Testis (tissue), 5 donors: ENCODE measurements at places on chromosomes 7 and 10. TPM values are rescaled to one million over a fixed set of nuclear protein-coding genes. Genes with fewer than 3 reads are reported as not detected.
A peak's percentile ranks its signal among the peaks of the same experiment; 100 is the strongest.

CPA2 gene
- 2.4 TPM for total RNA-seq

- no peak for DNase-seq
Observed at GRCh38 chr7:103348959-103349358, 1.5 kb downstream of the PSMC2 start.

LIPN gene
- not detected for total RNA-seq

- DNase-seq: peak; percentile 87
Observed at GRCh38 chr10:117174439-117175214, 22.7 kb upstream of the KCNK18 start.

DNA sequence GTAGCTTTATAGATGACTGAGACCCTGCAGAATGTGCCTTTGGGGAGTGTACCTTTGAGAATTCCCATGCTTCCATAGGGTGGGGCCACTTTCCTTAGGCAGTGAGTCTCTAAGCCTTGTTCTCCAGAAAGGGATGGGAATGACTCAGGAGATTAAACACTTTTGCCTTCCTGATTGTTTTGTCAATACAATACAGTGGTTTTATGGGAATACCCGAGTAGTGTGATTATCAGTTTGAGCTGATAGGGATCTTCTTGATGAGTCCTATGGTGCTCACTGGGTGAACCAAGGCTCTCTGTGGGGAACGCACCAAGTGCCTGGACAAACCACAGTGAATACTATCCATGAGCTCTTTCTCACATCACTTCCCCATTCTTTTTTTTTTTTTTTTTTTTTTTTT lies 6.3 kb downstream of the MYOF start:
- no peak for DNase-seq

GRCh38 chr7:29987811-29988317 lies 1.7 kb downstream of the SCRN1 start:
- DNase-seq: no peak

ZNF117 gene
- 43.5 TPM for total RNA-seq

DNA sequence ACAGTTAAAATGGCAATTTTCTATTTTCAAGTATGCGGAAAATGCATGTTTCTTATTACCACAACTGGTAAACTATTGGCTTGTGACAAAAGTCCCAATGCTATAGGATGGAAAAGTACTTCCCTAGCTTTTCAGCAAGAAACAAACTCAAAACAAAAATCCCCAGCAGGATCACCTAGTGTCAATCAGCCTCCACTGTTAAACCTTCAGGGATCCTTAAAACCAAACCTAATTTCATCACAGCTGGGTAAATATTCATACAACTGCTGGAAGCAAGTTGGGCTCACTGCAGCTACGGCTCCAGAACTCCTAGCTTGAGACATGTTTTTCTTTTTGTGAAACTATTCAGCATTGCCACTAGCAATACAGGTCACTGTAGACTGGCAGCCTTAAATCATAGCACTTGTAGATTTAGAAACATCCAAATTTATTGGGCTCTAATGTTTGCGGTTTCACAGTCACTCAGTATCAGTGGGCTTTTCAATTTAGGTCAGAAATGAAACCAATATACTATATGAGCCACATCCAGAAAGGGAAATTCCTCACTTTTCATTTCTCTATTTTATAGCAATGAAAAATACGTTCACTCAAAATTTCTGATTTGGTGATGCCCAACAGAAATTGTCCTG lies 145.2 kb upstream of the ANK3 start:
- no peak for DNase-seq

- peak; percentile 87 for DNase-seq
Observed at GRCh38 chr7:106153891-106154449, 41.9 kb upstream of the SYPL1 start.

HIPK2 gene
- total RNA-seq: 17.8 TPM

DNA sequence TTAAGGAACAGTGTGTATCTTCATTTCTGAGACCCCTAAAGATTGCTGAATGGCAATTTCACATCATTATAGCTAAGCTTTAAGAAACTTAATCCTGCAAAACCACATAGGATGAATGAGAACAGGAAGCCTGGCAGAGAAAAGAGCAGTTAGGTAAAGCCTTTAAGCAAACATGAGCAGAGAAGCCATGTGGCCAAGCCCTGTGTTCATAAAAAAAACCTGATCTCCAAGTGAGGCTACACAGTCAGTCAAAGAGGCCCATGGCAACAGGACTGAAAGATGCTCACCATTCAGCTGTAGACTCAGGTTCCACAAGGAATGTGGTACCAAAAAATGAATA lies 9.3 kb downstream of the LIPA start:
- no peak for DNase-seq

- DNase-seq: no peak
Observed at GRCh38 chr7:147861058-147861716, 729.4 kb upstream of the C7orf33 start.

SP8 gene
- total RNA-seq: 2.2 TPM

GRCh38 chr7:157936976-157937375 lies 600.2 kb downstream of the DNAJB6 start:
- no peak for DNase-seq

DNA sequence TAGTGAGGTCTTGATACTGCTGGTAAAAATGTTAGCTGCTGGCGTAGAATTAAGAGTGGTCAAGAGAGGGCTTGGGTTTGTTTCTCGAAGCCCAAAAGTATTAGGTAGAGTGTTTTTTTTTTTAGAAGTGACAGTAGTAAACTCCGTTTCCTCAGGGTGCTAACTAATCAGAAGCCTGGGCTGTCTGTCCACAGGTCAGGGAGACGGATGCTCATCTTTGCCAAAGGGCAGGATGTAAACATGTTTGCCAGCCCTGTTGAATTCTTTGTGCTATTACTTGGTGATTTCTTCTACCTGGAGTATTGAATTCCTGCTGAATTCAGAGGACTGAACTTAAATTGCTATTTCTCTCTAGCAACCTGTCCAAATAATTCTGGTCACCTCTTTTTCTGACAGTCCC lies 117.1 kb downstream of the SND1 start:
- DNase-seq: no peak

TBX20 gene
- 2.8 TPM for total RNA-seq

DNA sequence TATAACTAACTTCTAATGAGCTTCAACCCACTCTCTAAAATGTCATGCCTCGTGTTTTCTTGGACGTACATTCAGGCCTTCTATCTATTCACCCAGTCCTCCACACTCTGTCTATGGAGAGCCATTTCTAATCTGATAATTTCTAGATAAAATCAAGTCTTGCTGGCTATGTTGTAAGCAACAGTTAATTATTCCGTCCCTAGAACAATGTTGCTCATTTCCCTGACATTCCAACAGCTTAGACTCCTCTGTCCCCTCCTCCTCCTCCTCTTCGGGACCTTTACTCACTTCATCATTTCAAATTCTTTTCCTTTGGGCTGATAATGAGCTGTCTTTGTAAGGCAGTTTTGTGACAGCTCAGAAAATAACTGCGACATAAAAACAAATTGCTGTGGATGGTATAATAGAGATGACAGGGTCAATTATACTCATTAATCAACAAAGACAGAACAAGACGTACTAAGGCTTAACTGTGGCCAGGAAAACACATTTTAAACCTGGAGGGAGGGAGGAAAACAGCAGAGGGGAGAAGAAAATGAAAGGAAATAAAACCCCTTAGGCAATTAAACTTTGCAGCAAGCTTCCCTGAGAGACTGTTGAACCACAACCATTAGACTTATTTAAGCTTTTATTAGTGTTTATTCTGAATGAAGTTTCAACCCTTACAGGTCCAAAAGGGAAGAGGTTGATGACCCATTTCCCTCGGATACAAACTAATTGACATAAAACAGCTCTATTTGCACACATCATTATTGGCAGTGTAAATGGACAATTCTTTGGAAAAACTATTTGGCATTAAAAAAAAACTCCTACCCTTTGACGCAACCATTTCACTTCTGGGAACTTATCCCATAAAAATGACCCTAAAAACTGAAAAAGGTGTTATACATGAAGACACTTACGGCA lies 179.1 kb downstream of the SFMBT2 start:
- no peak for DNase-seq

- no peak for DNase-seq
Observed at GRCh38 chr7:83778073-83778443, 129.1 kb upstream of the SEMA3E start.

SPDYE6 gene
- total RNA-seq: 5.2 TPM

GRCh38 chr7:98797150-98797549 lies 72.7 kb downstream of the TMEM130 start:
- DNase-seq: no peak

XRCC2 gene
- 9.6 TPM for total RNA-seq

- DNase-seq: no peak
Observed at GRCh38 chr10:91885362-91886079, 23.8 kb downstream of the FGFBP3 start.

AP1S1 gene
- 54.8 TPM for total RNA-seq

DNA sequence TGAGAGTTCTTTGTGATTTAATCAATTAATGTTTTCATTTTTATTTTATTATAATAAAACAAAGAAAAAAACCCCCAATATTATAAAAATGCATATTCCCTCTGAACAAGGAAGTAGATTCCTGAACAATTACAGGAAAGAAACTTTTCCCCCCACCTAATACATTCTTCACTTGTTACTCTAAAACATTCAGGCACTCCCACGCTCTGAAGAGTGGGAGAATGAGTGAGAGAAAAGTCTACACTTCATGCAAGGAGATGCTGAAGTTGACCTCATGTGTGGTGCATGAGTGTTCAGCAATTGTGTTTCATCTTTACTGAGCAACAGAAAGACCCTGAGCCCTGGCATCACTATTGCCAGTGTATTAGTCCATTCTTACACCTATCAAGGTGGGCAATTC lies 244.2 kb upstream of the IGFBP3 start:
- no peak for DNase-seq

DNA sequence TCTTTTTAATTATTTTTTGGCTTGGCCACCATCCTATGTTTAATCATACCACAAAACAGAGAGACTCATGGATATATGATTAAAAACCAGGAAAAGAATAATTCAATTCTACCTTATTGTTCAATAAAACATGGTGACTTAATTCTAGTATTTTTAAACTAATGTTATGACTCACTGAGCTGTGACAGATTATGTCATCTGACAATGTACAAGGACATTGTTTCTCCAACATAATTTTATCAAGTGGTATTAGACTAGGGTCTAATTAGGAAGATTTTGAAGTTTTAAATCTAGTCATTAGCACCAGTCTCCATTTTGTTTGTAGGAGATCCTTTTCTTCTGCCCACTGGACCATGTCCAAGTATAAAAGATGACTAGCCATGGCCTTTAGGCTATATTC lies 199.3 kb upstream of the MDFIC start:
- no peak for DNase-seq

DNA sequence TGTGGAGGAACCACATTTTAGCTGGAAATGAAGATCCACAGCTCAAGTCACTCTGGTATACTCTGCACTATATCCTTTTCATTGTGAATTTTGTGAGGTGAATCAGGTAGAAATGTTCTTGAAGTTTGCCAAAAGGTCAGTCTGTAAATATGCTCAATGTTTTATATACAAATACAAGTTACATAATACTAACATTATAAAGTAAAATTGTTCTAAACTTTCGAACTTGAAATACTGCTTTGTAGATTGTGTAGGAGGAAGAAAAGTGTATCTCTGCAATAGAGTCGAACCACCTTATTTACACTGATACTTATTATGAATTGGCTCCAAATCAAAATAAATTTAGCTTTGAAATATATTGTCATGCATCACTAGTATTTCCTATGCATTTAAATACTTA lies 7.0 kb downstream of the MIOS start:
- no peak for DNase-seq

DNA sequence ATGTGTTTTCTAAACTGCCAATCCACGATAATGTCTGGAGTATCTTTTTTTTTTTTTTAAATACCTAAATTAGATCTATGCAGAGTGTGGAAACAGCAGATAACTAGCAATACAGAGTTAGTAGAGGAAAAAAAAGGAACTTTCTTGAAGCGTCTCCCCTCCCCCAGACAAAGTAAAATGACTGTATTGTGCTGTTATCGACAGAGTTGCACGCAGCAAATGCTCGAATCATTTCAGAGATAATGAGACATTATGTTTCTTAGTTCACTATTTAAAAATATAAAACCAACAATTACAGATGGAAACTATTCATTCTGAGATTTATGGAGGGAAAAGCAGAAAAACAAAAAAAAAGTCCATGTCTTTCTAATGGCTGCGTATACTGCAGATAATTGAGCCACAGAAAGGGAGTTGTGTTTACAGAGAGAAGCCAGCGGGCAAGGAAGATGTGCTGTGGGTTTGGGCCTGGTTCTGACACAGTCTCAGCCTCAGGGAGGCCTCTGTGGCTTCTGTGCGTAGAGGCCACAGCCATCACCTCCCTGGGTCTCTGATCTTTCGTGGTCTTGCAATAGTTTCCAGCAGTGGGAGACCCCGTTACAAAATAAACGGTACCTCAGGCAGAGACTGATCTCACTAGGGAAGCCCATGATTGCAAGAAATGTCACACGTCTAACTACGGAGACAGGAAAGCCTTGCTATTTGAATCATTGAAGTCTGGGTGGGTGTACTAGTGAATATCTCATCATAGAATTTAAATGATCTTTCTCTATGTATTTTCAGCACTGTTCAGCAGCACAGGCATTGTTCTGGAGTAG lies 19.1 kb upstream of the KLF6 start:
- no peak for DNase-seq

DNA sequence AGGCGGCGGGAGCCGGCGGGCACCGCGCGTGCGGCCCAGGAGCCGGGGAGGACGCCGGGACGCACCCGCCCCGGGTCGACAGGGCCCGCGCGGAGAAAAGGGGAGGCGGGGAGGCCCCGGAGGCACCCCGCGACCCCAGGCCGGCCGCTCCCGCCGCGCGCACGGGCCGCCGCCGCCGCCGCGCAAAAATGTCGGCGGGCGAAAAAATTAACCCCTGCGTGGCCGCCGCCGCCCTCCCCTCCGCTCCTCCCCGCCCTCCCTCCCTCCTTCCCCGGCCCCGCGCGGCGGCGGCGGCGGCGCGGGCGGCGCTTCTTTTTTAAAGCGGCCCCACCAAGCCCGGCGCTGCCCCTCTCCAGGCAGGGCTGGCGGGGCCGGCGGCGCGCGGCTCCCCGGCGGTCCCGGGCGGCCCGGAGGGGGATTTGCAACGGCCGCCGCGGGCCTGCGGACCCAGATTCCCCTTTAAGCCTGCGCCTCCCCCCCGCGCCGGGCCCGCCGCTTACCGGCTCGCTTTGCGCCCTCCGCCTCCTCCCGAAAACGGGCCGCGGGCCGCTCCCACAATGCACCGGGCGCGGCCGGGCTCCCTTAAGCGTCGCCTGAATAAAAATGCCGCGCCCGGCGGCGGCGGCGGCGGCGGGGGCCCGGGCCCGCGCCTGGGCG lies 465 bp downstream of the SEPHS1 start:
- DNase-seq: peak; percentile 81
